ENCODE measurements at places on chromosomes 4 and X.

DNA sequence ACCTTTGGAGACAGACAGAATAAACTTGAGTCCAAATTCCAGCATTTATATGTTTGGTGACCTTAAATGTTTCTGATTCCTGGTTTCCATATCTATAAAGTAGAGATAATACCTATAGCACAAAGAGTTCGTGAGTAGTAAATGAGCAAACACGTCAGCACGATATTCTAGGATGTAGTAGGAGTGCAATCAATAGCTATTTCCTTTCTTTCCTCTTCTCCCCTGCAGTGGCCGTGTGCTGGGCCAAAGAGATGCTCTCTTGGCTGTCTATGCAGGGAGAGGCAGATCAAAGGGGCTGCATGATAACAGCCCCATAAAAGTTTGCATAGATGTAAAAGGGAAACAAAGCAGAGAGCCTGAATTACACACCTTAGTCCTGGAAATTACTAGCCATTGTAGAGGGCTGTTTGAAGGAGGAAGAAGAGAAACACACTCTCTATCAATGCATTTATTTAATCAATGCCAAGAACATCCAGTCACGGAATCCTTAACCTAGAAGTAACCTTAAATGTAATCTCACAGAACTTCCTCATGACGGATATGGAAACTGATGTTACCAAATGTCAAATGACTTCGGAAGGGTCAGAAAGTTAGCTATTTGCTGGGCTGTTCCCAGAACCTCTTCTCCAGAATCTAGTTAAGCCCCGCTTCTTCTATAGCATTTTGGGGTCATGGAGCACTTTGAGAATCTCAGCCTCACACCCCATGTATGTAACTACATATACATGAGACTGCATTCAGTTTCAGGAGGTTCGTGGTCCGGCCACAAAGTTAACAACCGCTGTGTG lies 35.5 kb upstream of the PLAC8 start:
- DNase-seq, result no peak

DNA sequence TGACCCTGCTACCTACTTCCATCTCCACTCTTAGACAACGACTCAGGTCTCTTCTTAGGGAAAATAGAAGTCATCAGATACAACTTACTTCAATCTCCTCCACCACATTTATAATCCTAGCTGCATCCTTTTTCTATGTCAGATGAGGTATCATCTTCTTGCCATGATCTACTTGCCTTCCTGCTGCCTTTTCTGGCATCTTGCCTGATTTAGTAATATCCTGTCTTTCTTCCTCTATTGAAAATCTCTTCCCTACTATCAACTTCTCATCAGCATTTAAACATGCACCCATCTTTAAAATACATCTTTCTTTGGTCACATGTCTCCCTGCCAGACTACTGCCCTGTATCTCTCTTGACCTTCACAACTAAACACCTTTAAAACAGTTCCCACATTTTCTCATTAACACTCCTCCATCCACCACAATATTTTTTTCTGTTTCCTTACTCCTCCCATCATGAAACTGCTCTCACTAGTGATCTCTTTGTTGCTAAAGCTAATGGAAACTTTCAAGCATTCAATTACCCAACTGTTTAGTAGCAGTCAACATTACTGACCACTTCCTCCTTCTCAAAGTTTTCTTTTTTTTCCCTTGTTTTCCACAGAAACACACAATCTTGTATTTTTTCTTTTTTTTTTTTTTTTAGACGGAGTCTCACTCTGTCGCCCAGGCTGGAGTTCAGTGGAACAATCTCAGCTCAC lies 100.8 kb upstream of the CXorf66 start:
- no peak for DNase-seq

DNA sequence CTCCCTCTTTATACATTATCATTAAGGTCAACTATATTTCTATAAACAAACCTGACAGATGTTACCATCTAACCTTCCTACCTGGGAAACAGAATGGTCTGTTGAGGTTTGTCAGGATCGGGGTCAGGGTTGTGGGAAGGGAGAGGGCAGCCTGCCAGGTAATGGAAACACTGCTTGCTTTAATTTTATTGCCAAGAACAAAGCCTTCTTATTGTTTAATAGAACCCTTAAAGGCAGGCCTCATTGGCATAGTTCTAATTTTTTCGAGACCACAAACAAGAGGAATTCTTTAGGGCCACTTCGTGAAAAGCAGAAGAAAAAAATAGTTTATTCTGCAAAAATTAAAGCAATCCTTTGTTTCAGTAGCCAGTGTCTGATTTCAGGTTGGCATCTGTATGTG lies 113.2 kb downstream of the MID1 start:
- DNase-seq, result no peak

- no peak for DNase-seq
Measured at GRCh38 chr4:79408063-79408462, at the start of gene GK2. Gene GK2 (minus strand): TSS chr4:79408228. CDS start chr4:79408200, 28 bp downstream.

DNA sequence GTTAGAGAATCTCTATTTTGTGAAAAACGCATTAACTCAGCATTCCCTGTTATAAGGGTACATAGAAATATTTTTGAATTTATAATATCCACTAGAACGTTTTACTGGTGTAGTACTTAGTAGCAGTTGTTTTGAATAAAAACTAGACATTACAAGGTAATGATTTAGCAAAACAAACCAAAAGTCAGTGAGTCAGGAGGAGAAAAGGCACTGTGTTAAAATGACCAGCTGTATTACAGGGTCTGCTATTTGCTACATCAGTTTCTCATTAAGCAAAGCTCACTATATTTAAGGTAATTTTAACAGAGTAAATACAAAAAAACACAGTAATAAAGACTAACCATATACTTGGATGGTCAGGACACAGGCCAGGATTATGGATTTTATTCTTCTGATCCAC lies 152.8 kb downstream of the RASL11B start:
- DNase-seq, result no peak

DNA sequence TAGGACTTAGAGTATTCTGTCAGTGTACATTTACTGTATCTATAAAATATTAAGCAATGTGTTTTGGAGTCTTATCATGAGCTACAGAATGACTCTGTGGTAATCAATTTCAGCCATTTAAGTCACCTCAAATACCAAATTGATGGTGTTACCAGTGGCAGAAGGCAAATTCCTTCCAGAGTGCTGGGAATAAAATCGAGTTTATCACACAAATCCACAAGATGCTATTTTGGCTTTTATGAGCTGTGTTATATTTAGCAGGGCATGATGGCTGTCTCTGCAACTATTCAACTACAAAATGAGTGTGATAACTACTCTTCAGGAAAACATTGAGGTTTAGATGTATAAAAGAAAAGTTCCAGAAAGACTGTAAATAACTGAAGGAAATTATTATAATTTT lies 78.2 kb downstream of the AREG start:
- no peak for DNase-seq

GRCh38 chr4:110009550-110009949 lies 96.9 kb downstream of the EGF start:
- no peak for DNase-seq

DNA sequence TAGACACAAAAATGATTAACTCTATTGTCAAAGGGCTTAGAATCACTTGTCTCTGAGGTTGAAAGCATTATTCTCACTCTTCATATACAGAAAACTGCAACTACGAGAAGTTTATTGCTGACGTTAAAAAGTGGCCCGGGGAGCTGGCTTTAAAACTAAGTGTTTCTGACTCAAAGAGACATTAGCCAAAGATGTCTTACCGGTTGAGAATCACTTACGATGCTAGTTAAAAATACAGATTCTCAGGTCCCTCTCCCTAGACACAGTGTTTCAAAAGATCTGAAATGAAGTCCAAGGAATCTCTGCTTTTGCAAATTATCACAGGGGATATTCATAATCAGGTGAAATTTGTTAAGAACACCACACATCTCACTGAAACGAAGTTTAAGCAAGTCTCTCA lies 1.2 kb downstream of the GNPDA2 start:
- DNase-seq, result no peak

DNA sequence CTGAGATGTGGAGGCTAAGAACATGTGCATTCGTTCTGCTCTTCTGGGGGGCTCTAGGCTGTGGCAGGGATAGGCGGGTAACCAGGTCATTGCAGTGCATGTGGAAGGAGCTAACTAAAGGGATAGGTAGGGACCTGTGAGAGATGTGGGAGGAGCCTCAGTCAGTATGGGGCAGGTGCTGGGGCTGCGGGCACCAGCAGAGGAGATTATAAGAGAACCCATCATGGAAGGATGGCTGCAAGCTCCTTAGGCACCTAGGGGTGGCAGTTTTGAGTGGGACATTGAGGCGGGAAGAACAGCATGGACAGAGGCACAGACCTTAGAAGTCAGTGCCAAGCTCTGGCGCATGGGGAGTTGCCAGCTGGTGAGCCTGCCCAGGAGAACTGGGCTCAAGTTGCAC lies 7.2 kb downstream of the CLDN22 start:
- DNase-seq, result no peak

DNA sequence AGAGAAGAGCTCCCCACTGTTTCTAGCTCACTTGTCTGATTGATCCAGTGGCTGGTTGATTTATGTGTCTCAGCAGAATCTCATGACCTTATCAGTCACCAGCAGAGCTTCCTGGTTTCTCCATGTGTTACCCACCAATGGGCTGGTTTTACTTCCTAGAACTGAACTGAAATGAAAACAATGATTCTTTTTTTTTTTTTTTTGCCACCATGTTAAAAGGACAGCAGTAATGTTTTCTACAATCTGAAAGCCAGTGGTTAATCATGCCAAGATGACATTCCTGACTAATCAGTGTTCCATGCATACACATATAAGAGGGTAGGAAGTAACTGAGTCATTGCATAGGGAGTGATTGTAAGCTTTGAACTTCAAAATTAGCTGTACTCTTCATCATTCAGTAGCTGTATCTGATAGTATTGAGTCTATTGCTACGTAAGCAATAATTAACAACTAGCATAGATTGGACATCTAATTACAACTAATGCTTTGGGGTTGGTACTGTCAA lies 67.7 kb downstream of the SLC4A4 start:
- no peak for DNase-seq

DNA sequence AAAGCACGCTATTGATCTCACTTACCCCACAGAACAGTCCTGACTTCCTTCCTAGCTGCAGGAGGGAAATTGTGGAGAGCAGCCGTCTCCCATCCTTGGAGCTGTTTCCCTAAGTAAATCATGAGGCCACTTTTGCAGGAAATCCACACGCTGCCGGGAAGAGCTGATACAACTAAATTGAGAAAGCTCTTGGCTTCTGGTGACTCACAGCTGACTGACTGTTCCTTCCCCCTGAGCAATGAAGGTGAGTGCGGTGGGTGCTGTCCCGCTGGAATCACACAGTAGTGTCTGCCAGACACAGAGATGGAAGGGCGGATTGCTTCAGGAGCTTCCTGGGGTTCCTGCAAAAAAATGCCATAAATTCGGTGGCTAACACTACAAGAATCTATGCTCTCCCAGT lies 268.9 kb downstream of the ASMT start:
- DNase-seq, result no peak

GRCh38 chr4:30182786-30183185 lies 537.4 kb upstream of the PCDH7 start:
- no peak for DNase-seq

DNA sequence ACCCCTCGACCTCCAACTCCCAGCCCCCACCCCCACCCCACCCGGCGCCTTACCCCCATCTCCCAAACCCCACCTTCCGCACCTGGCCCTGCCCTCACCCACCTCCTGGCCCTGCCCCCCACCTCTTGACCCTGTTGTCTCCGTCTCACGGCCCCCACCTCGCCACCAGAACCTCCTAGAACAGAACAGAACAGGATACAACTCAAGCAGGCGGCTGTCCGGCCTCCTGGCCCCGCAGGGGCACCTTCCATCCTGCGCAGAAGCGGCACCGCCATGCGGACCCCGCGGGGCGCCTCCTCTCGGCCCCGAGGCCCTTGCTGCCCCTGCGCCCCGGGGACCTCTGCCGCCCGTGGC lies 354 bp downstream of the CTAG2 start:
- DNase-seq, result no peak

DNA sequence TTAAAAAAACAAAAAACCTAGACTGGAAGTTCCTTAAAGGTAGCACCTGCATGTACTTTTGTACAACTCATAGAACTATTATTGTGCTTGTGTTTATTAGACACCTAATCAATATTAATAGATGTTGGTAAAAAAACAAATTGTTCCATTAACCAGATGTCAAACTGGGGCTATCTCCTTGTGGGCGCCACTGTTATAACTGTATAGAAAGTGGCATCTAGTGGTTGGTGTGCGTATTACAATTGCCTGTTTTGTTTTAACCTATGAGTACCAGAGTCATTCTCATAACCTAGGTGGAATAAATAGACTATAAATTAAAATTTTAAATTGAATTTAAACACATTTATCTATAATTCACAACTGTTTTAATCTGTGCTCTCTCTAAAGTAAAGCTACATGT lies 97.4 kb downstream of the COL4A5 start:
- peak; percentile 35 for DNase-seq

GRCh38 chr4:89410687-89411086 lies 103.1 kb upstream of the GPRIN3 start:
- DNase-seq, result no peak

- no peak for DNase-seq
Measured at GRCh38 chr4:1973661-1974060, 35.1 kb downstream of the NELFA start.

GRCh38 chr4:67576538-67576937 lies 18.0 kb downstream of the STAP1 start:
- DNase-seq, result no peak

DNA sequence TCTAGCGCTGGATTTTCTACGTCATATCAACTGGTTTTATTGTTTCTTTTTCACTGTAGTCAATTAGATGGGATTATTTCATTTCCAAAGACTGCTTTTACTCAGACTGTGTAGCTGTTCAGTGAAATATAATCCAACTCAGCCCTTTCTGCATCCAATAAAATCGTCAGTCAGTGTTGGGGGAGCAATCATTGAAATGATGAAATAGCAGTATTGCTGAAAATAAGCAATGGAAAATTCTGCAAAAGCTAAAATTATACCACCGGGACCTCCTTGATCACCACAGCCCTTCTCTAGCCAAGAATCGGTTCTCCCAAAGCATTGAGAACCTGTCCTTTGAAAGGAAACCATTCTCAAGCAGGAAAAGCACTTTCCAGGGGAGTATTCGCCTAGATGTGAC lies 243.1 kb upstream of the TENM3 start:
- DNase-seq, result no peak

DNA sequence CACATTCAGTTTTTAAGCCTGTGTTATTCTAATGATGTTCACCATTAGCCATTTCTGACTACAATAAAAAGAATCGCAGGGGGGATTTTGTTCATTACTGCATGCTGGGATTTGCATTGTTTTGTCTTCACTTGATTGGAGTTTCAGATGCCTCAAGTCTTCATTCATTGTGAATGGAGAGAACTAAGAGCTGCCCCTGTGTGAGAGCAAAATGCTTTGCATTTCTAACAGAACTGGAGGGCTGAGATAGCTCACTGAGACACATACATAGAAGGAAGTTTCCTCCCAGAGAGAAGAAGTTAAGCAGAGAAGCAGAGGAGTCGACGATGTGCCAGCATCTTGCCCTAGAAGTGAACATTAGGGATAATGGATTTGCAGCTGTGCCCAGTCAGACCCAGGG lies 113.5 kb upstream of the GATB start:
- DNase-seq, result no peak

DNA sequence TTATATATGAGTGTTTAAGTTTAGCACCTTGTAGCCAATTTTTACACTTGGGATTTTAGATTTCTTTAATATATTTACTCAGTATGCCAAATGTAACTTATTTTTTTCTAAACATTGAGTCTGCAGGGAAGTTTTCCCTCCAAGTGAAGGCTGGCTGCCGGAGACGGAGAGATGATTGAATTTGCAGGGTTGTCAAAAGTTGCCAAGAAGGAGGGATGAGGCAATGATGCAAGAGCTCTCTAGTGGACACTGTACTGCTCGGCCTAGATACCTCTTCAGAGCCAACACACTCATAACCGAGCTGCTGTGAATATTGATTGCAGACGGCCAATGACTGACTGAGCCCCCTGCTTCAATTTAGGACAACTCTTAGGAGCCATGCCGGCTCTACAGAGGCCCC lies 318.6 kb upstream of the CASK start:
- no peak for DNase-seq
